Activated T-cell treated with anti-CD3 and anti-CD28 coated beads for 4 hours (primary cell): ENCODE measurements at places on chromosomes 4 and X.

DNA sequence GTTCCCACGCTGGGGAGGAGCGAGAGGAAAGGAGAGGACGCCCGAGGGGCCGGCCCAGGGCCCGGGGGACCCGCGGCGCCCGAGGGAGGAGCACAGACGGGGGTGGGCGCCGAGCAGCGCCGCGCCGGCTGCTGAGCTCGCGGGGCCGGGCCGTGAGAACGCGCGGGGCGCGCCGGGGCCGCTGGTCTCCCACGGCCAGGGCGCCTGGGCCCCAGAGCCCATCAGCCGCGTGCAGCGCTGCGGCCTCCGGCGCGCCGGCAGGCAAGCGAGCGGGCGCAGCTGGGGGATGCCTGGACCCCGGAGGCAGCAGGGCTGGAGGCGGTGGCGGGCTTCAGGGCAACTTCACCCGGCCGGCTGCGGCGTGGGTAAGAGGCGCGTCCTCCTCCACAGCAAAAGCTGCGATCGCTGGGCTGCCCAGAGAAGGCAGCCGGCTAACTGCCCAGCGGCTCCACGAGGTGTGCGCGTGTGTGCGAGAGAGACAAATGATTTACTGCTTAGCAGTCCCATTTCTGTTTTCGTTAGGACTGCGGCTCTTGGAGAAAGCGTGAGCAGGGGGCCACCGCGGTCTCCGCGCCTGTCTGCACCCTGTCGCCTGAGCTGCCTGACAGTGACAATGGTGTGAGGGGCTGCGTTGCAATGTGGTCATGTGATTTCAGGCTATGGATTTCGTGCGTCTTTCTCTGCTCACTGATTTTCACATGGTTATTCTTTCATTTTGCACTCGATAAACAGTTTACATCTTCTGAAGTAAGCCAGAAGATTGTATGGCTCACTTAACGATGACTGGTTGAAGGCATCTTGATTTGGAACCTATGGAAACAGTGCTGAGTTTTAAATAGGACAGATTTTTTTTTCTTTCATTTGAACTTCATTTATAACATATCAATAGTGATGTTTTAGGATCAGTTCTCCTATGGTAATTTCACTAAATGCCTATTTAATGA is 1.2 kb downstream of the GUCY1A1 start:
- DNase-seq, result no peak

- DNase-seq, result no peak
Measured at GRCh38 chr4:121655320-121656268, 41.2 kb downstream of the ANXA5 start.

DNA sequence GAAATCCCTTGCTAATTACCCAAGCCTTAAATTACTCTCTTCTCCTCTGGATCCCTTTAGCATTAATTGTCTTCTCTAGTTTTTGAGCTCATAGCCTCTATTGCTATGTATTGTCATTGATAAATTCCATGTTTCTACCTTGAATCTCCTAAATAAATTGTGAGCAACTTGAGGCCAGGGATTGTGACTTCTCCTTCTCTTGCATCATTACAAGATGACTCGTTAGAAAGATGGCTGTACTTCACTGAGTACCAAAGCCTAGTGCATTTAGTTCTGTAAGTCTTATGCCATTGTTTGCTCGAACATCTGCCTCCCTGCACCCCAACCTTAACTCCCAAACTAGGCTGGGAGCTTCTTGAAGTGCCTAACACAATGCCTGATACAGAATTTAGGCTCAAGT is 15.3 kb downstream of the VSIG4 start:
- DNase-seq, result no peak

- no peak for DNase-seq
Measured at GRCh38 chr4:87551361-87551760, 22.2 kb upstream of the SPARCL1 start.

DNA sequence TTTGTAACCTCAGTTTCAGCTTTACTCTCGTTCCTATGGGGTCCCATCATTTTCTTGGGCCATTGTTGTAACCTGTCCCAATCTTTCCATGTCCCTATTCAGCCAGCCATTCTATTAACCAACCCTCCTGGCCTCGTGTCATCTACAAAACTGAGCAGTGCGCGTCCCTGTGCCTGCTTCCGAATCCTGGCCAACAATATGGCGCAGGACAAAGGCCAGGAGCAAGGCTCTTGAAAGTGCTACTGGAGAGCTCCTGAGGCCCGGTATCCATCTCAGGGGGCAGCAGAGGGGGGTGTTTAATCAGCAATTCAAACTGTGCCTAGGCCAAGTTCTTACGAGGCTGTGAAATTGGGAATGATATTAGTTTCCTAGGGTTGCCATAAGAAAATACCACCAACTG is 41.2 kb upstream of the APLN start:
- DNase-seq, result no peak

GRCh38 chrX:34300871-34301270 is 168.8 kb upstream of the FAM47A start:
- no peak for DNase-seq

DNA sequence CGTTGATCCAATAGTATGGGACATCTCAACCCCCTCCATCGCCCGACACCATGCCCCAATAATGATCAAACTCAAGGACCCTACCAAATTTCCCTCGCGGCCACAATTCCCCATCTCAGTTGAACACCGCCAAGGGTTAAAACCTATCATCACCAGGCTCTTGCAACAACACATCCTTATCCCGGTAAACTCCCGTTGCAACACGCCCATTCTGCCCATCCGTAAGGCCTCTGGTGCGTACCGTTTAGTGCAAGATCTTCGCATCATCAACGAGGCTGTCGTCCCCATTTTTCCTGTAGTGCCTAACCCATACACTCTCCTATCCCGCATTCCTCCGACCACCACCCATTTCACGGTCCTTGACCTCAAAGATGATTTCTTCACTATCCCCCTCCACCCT is 960.5 kb downstream of the RPA4 start:
- no peak for DNase-seq

DNA sequence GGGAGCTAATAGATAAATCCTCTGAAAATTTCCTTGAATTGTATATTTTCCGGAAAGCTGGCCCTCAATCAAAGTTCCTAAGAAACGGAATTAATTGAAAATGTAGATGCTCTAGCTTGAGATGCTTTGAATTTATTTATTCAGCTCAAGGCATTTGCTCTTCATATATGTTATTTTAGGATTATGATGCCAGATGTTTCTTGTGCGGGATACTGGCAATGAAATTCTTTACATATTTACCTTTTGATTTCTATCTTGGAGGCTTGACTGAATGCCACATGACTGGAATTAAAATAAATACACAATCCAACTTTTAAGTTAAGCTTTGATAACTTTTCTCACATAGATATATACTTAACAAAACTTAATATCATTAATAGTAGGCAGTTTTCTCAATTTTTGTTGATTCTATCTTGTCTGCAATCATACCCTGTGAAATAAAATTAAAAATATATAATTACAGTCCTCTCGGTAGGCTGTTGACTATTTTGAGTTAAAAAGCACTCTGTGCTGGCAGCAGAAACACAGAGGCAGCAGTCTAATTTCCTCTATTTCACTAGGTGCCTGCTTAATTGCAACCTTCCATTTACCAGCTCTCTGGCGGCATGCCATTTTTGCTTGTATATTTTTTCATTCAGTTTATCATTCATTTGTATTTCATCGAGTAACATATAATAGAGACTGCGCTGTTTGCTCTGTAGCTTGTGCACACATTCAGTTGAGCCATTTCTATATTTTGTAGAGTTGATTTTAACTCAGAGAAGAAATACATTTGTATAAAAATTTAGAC is 991.5 kb downstream of the ADGRL3 start:
- no peak for DNase-seq

- no peak for DNase-seq
Measured at GRCh38 chr4:75800972-75801371, 76.6 kb downstream of the USO1 start.

DNA sequence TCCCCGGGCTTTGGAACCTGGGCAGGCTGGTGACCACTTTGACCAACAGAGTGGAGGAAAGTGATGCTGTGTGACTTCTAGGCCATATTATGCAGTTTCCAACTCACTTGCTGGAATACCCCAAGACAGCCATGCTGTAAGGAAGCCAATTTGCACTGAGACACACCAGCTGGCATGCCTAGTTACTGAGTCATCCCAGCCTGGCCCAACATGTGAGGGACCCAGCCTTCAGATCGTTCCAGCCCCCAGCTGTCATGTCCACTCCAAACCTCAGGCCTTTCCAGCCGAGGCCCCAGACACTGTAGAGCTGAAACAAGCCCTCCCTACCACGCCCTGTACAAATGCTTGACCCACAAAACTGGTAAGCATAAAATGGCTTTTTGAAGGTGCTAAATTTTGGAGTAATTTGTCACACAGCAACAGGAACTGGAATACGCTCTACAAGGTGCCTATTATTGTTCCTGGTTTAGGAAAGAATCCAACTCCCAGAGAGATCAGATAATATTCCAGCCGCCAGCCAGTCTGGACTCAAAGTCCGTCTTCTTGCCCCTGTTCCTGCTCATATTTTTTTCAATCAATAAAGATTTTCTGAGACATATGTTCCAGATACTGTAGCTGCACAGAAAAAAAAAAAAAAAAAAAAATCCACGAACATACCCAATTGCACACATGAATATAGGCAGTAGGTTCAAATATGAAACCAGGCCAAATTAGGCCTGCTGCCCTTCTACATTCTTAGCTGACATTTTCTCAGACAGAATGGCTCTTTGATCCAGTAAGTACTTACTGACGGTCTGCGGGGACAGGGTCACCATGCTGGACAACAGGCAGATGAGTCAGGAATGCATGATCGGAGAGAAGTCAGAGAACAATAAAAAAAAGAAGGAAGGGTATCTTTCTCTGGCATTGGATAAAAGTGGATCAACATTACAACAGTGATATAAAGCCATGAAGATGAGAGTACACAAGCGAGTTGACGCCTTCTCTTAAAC is 35.1 kb downstream of the SH3KBP1 start:
- no peak for DNase-seq

DNA sequence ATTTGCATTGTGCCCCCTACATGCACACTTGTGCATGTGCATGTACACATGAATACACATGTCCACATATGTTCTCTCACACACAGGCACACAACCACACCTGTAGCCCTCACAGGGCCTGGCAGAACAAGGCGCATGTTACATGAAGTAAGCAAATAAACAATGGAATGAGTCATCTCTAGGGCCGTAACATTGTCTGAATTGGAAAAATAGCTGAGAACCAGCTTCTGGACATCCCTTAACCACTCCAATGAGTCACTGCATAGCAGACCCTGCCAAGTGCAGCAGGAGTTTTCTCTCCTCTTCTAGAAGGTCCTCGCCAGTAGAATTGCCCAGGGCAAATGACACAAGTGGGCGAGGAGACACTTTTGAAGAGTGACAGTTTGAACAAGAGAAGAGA is 66.1 kb downstream of the MAGEA10 start:
- no peak for DNase-seq

DNA sequence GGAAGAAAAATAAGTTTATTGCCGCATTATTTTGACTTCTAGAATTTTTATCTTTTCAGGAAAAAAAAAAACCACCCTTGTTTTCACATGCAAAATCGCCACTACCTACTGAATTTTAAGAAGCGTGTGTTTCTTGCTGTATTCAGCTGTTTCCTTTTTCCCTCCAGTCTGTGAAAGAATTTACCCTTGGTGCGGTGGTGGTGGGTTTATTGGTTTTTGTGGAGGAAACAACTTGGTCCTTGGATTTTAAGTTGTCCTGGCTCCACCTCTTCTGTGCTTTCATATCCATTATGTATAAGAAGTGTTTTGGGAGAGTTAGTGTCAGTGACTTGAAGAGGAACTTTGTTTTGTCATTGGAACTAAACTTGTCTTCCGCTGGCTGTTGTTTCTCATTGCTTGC is 8.1 kb downstream of the RAPGEF2 start:
- no peak for DNase-seq

GRCh38 chr4:108982402-108983185 is 219.7 kb upstream of the ETNPPL start:
- DNase-seq, result no peak

GRCh38 chr4:85963231-85963630 is 396.6 kb downstream of the MAPK10 start:
- DNase-seq, result no peak

- no peak for DNase-seq
Measured at GRCh38 chr4:47031751-47032404, 511 bp downstream of the GABRB1 start.

DNA sequence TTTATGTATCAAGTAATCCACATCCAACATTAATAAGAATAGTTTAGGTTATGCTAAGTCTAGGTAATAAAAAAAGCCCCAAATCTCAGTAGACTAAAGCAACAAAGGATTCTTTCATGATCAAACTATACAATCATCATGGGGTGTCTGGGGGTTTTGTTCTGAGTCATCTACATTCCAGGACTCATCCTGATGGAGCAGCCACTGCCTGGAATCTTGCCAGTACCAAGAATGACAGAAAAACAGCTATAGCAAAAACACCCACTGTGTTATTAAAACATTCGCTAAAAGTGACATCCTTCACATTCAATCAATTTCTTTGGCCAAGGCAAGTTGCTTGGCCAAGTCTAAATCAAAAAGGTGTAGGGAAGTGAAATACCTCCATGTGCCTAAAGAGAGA is 3.9 kb upstream of the ARHGEF38 start:
- DNase-seq, result no peak

DNA sequence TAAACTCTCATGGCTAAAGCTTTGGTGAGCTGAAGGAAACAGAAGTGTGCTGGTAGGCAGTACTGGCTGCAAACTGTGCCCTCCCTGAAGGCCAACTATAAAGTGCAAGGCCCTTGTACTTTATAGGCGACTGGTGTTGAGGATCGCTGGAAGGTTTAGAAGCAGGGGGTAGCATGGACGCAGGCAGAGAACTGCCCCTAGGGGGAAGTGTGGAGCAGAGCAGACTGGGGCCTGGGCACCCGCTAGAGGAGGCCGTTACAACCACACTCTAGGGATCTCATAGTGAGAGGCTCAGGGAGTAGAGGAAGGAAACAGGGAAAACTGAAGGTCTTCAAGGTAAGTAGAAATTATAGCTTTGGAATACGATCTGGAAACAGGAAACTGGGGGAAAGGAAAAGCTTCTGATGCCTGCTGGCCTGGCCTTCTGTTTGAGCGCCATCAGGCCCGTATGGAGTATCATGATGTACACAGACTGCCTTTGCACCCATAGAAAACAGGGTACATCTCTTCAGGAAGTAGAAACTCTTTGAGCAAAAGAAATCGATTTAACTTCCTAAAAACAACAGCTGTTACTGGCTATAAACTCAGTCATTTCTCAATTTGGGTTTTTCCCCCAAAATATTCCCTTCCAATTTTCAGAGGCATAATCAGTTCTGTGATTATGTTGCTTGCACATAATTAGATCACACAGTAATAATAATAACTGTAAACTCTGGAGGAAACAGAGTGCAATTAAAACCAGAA is 23.9 kb upstream of the TMSB4X start:
- DNase-seq, result peak; percentile 54
